ENCODE measurements at places on chromosomes 4 and X.

GRCh38 chr4:71540749-71541269, 202.0 kb downstream of the SLC4A4 start:
- DNase-seq = no peak

GRCh38 chr4:53929955-53930798, 134.2 kb downstream of the CHIC2 start:
- DNase-seq = peak; percentile 1

- no peak for DNase-seq
Observed at GRCh38 chrX:133697656-133698055, 282.4 kb upstream of the GPC4 start.

DNA sequence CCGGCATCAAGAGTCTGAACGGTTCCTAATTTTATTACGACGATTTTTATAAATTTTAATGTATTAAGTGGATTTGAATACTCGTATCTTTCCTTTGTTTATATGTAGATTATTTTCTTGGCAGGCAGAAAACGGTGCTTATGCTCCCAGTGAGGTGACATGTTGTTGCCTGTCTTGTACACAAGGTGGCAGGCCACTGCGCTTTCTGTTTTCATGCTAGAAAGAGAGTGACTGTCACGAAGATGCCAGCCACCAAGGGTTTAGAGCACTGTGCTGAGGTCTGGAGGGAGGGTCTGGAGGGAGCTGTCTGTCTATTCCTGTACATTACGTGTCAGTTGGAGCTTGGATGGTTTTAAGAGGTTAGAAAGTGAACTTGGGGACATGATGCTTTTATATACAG, 87.7 kb downstream of the SHROOM2 start:
- peak; percentile 10 for DNase-seq

GRCh38 chr4:125316401-125316790, 1.6 kb downstream of the FAT4 start:
- no peak for DNase-seq

- DNase-seq = no peak
Observed at GRCh38 chr4:76624241-76624681, 189.2 kb downstream of the SHROOM3 start.

DNA sequence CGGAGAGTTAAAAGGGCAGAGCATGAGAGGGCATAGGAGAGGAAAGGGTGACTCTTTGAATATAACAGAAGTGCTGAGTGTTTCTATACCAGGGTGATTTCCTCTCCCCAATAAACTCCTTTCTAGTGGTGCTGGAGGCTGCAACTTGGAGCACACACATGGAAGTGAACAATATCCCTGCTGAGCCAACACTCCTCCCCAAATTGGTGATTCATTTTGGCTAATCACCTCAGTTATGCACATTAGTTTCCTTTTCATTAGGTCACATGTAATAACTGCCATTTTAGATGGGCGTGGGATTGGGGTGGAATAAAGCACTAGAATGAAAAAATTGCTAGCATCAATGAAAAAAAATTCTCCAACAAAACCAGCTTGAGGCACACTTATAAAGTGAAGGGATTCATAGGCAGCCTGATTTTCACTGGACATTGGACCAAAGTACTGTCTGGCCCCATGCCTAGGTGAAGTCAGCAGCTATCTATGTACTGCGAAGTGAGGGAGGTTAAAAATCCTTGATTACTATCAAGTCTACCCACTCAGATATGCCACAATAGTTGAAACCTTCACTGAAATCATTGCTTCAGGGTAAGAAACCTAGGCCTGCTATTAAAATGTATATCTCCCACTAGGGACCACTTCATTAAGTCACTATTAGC, 174.0 kb downstream of the GLUD2 start:
- DNase-seq = no peak

- no peak for DNase-seq
Observed at GRCh38 chrX:47645530-47645929, 4.8 kb downstream of the ELK1 start.

GRCh38 chr4:13980317-13981310, 353.1 kb upstream of the BOD1L1 start:
- DNase-seq = no peak

DNA sequence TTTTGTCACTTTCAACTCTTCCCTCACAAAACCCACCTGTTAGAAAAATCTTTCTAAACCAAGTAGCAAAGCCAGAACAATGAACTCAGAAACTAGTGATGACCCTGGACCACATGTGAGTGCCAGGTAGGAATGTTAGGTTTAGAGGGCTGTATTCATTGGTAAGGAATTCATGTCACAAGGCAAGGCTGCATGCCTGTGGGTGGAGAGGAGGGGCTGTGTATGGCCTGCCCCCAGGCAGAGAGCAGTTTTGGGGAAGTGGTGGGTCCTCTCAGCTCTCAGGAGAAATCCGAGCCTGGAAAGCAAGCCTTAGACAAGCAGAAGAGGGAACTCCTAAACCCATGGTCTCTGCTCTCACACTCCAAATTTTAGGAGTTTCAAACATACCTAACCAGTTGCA, 2.4 kb downstream of the RNF175 start:
- no peak for DNase-seq

GRCh38 chrX:68498508-68499379, at the start of gene YIPF6:
YIPF6 (plus strand) TSS chrX:68499051; CDS start chrX:68499067, 16 bp downstream.
- peak; percentile 37 for DNase-seq

DNA sequence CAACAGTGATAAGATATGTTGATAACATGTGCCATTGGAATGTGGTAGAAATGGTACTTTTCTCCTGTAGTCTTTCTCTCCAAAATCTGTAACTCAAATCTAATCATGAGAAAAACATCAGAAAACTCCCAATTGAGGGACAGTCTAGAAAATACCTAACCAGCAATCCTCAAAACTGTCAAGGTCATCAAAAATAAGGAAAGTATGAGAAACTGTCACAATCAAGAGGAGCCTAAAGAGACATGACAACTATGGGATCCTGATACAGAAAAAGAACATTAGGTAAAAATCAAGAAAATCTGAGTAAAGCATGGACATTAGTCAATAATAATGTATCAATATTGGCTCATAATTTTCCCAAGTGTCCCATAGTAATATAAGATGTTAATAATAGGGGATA, 124.5 kb upstream of the PPP1R2C start:
- no peak for DNase-seq

GRCh38 chr4:88814043-88814617, 116.5 kb upstream of the NAP1L5 start:
- DNase-seq = no peak

- DNase-seq = peak; percentile 17
Observed at GRCh38 chrX:48919947-48920717, 1.3 kb upstream of the PIM2 start.

All from activated naive CD4-positive, alpha-beta T cell (primary cell).